Natural killer cell (primary cell): ENCODE measurements at places on chromosomes 11 and 22. TPM values are rescaled to one million over a fixed set of nuclear protein-coding genes. Genes with fewer than 3 reads are reported as not detected.

GRCh38 chr22:26718905-26719304 lies 61.5 kb downstream of the MIAT start:
- no peaks in the 10 kb centered on the region for H3K27me3 ChIP-seq
- H3K4me1 ChIP-seq = no peaks in the 10 kb centered on the region
- H3K4me3 ChIP-seq = no peak overlapping the region
- no peak overlapping the region for H3K27ac ChIP-seq
- DNase-seq = no peak

DNA sequence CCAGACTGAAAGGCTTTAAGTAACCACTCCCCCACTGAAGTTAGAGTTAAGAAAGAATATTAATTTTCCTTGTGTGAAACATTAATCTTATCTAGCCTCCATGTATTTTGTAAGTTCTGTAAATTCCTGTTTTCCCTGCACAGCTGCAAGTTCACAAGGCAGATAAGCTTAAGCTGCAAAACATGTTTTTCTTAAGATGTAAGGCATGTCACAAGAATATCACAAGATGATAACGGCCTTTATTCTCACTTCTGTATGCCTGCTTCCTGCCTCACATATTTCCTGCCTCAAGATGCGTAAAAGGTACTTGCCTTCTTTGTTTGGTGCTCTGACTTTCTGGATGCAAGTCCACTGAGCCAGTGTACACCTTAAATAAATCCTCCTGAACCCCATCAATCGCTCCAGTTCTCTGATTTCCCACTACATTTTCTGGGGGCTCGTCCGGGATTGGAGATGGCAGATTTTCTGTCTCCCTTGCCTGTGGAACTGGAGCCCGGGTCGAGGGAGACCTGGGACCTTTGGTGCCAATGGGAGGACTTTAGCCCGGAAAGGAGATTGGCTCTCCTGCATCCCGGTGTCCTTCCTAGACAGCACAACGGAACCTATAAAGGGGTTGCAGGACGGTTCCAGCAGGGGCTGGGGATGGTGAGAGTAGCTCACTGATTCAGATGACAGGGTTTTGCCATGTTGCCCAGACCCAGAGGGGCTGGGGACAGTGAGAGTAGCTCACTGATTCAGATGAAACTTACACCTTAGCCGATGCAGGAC lies 30.2 kb downstream of the PPARA start:
- H3K27ac ChIP-seq = no peak overlapping the region
- no peaks in the 10 kb centered on the region for H3K27me3 ChIP-seq
- peaks cover 6% of the 10 kb centered on the region for H3K4me1 ChIP-seq
- no peak for DNase-seq
- peaks cover 3% of the 10 kb centered on the region for H3K36me3 ChIP-seq

DNA sequence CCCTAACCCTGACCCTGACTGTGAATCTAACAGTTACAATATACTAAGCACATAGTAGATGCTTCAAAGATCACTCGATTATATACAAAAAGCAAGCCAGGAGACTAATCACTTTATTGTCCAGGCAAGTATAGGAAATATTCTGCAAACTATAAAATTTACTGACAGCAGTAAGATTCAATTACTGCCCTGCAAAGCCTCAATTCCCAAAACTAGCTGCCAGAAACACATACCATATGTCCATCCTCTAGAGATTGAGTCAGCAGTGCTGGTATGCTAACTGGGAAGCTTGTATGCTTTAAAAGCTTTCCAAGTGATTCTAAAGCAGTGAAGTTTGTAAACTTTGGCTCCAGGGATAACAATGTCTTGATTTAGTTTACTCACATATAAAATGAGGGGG lies 26.1 kb downstream of the CSTF3 start:
- no peak overlapping the region for H3K27ac ChIP-seq
- DNase-seq = no peak
- H3K4me3 ChIP-seq = no peak overlapping the region
- no peaks in the 10 kb centered on the region for H3K27me3 ChIP-seq

GRCh38 chr22:50007057-50007511 lies 5.5 kb downstream of the IL17REL start:
- no peak overlapping the region for H3K4me3 ChIP-seq
- H3K4me1 ChIP-seq = peaks cover 14% of the 10 kb centered on the region
- DNase-seq = no peak
- H3K27me3 ChIP-seq = peaks cover 5% of the 10 kb centered on the region
- no peak overlapping the region for H3K27ac ChIP-seq

DNA sequence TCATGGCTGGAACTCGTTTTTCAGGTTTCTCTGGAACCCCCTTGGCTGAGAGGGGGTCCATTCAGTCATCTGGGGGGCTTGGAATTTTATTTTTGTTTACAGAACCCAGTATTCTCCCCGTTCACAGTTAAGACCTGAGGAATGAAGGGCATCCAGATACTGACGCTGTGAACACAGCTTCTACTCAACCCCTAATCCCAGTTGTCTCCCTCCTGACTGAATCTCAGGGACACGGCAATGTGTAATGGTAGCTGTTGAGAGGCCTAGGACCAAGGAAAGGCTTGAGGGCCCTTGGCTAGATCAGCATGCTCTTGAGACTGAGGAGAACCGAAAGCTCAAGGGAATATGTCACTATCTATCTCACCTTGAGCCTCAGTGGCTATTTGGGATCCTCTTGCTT lies 113.6 kb downstream of the SWAP70 start:
- H3K4me1 ChIP-seq = no peaks in the 10 kb centered on the region
- no peak overlapping the region for H3K4me3 ChIP-seq
- H3K27ac ChIP-seq = no peak overlapping the region
- H3K27me3 ChIP-seq = no peaks in the 10 kb centered on the region
- no peak for DNase-seq

GRCh38 chr22:46224044-46224897 lies 25.8 kb downstream of the CDPF1 start:
- H3K4me1 ChIP-seq = peaks cover 2% of the 10 kb centered on the region
- no peaks in the 10 kb centered on the region for H3K27me3 ChIP-seq
- H3K36me3 ChIP-seq = peaks cover 6% of the 10 kb centered on the region
- no peak for DNase-seq
- H3K4me3 ChIP-seq = no peak overlapping the region

- H3K4me3 ChIP-seq = no peak overlapping the region
- H3K4me1 ChIP-seq = peaks cover 36% of the 10 kb centered on the region
- no peaks in the 10 kb centered on the region for H3K27me3 ChIP-seq
- no peak for DNase-seq
- no peaks in the 10 kb centered on the region for H3K36me3 ChIP-seq
- H3K27ac ChIP-seq = no peak overlapping the region
These were observed 3.3 kb upstream of the SMARCB1 start for GRCh38 chr22:23783265-23784150.

The ACTN3 gene
- 0.33 TPM for total RNA-seq

The F2 gene
- total RNA-seq = 0.14 TPM

The SLC22A12 gene
- not detected for total RNA-seq

The FREY1 gene
- total RNA-seq = 3.7 TPM
